ENCODE measurements at places on chromosomes 7 and 10. TPM values are rescaled to one million over a fixed set of nuclear protein-coding genes. Genes with fewer than 3 reads are reported as not detected.

- no peaks in the 10 kb centered on the region for H3K27me3 ChIP-seq
- no peaks in the 10 kb centered on the region for H3K36me3 ChIP-seq
- H3K4me3 ChIP-seq: no peak overlapping the region
- no peaks in the 10 kb centered on the region for H3K4me1 ChIP-seq
Measured at GRCh38 chr7:69683002-69683401, 84.7 kb downstream of the AUTS2 start.

DNA sequence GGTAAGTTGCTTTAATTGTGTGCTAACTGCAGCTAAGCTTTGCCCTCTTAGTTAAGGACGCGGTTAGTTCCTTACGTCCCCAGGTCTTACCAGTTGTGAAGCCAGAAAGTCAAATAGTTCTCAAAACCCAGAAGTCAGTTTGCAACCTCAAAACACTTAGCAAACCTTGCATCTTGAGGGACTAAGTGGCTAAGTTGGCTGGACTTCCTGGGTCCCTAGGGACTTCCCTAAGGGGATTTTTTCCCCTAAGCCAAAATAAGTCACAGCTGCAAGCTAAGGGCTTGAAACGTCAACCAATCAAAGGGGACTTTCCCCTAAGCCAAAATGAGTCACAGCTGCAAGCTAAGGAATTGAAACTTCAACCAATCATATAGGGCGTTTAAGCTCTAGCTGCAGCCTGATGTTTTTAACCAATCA lies 36.2 kb upstream of the HECW1 start:
- H3K36me3 ChIP-seq: no peaks in the 10 kb centered on the region
- no peaks in the 10 kb centered on the region for H3K4me1 ChIP-seq
- no peak for DNase-seq
- H3K4me3 ChIP-seq: no peak overlapping the region

Gene STK32C
- total RNA-seq: 14.7 TPM

Gene VTI1A
- 47.0 TPM for total RNA-seq

- H3K4me1 ChIP-seq: no peaks in the 10 kb centered on the region
- no peaks in the 10 kb centered on the region for H3K27me3 ChIP-seq
- no peak overlapping the region for H3K27ac ChIP-seq
- H3K4me3 ChIP-seq: no peak overlapping the region
- no peak for DNase-seq
Measured at GRCh38 chr10:116780691-116781205, 38.4 kb upstream of the HSPA12A start.

Data from CD4-positive, alpha-beta memory T cell (primary cell).